Esophagus squamous epithelium (tissue), 5 donors: ENCODE measurements at places on chromosomes 2 and 18.

DNA sequence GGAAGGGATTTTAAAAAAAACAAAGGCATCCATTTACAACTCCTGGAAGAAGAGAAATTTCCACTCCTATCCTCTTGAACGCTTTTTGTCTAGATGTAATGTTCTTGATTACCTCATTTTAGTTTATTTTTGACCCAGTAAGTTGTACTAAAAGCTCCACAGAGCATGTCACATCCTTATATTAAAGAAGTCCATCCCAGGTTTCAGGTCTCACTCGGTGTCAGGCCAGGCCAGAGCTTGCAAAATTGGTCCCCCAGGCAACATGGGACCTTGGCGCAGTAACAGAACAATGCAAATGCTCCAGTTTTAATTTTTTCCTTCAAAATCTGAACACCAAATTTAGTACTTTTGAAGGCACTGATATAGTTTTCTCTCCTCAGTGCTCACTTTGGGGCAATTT lies 218.4 kb upstream of the REV1 start:
- DNase-seq = no peak

GRCh38 chr2:189024901-189025618 lies 50.9 kb downstream of the COL3A1 start:
- DNase-seq = no peak

DNA sequence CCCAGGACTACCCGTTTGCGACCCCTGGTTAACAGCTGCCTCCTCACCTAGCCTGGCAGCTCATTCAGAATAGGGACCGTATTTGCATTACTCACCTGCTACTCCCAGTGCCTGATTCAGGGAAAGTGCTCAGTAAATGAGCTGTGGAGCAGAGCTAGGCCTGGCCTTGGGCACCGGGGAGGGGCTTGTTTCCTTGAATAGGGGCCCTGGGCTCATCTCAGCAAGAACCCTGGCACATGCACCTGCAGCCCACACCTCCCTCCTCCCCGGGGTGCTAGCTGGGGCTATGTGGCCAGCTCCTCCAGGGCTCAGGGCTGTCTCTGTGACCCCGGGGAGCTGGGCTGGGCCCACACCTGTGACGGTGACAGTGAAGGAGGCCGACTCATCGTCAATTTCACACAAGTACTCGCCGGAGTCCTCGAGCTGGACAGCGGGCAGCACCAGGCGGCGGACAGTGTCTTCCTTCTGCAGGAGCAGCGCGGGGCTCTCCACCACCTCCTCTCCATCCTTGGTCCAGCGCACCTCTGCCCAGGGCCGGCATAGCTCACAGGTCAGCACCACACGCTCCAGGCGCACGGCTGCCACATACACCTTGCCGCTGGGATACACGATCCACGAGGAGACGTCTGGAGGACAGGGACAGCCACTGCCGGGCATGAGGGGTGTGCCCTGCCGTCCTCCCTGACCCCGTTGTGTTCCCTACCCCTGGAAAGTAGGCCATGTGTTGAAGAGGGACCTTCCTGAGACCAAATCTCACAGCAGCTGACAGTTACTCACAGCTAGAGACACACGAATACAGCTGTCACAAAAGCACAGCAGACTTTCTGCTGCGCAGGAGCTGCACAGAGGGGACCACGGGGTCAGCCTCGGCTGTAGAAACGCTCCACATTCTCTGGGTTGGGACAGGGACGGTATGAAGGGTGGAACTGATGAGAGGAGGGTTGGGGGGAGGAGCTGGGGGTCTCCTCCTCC lies 9.0 kb downstream of the OBSL1 start:
- no peak for DNase-seq

DNA sequence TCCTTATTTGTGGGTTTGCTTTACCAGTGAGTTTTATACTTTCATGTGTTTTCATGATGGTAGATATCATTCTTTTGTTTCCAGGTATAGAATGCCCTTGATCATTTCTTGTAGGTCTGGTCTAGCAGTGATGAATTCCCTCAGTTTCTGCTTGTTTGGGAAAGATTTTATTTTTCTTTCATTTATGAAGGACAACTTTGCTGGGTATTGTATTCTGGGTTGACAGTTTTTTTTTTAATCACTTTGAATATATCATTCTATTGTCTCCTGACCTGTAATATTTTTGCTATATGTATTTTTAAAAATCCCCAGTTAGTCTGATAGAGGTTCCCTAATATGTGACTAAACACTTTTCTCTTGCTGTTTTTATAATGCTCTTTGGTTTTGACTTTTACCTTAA lies 58.3 kb upstream of the GALNT3 start:
- no peak for DNase-seq

DNA sequence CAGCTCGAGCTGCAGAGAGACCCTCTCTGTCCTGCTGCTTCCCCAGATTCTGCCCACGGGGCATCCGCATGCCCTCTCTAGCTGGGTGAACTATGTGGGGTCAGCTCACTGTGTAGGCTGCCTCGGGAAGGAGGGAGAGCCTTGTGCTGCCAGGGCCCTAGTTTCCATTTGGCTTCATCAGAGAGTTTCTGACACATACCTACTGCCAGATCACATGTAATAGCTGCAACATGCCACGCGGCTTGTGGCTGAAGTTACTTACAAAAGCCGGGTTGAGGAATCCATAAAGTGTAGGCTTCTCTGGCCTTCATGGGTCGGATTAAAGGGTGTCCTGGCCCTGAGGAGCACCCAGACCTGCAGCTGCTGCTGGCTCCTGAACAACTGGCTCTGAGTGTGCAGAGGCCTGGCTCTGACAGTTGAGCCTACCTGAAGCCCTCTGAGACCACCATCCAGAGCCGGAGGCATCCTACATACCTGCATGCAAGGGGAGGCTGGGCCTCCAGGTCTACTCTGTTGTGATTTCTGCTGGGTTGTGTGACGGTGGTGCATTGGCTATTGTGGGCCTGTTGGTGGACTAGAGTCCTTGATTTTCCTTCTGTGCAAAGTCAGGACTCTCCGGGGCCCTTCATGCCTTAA lies 130.0 kb downstream of the SH3RF3 start:
- DNase-seq = no peak

- no peak for DNase-seq
Observed at GRCh38 chr2:178913049-178913441, 105.8 kb upstream of the TTN start.

GRCh38 chr2:71595569-71595968 lies 142.2 kb downstream of the DYSF start:
- DNase-seq = no peak

DNA sequence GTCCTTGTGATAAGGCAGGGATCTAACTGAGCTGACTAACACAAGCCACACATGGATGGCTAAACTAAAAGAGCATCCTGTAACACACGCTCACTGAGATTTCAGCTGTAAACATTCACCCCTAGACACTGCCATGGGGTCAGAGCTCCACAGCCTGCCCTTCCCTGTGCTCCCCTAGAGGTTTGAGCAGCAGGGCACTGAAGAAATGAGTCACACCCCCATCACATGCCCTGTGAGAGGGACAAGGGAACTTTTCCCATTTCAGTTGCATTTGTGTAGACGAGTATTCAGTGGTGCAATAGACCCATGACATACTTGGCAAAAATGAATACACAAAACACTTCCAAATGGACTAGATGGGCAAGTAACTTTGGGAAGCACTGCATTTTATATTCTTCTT lies 402.4 kb upstream of the LRRTM1 start:
- no peak for DNase-seq

- DNase-seq = no peak
Observed at GRCh38 chr2:102585847-102586404, 33.4 kb upstream of the SLC9A2 start.

DNA sequence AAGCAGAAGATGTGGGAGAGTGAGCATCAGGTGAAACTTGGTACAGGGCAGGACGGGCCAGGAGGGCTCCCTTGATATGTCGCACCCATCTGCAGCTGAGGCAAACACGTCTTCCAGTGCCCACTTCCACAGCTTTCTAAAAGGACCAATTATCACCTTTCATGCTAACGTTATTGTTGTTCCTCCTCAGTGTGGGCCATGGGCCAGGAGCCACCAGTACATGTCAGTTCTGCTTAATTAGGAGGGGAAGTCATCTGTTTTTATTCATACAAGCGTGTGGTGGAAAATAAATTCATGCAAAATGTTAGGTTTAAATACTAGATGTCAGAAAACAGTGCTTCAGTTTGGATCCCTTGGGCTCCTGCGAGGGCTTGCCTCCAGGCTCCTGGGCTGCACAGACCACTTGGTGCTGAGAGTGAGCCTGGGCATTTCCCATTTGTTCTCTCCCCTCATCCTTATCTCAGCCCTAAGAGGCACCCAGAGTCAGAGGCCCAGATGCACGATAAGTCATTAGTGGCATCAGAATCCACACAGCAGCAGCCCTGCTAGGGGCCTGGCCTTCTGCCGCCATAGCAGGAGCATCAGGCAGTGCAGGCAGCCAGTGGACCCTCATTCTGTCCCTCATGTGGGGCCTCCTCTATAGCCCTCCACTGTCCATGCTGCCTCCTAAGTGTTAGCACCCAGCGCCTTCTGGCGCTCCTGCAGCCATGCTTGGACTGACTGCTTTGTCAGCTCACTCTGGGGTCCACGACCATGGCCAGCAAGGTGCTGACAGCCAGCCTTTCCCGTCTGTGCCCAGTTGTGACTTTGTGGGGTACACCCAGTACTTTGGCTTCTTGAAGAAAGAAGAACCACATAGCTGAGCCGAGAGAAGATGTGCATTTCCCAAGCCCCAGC lies 539.8 kb upstream of the RAB6C start:
- DNase-seq = no peak

DNA sequence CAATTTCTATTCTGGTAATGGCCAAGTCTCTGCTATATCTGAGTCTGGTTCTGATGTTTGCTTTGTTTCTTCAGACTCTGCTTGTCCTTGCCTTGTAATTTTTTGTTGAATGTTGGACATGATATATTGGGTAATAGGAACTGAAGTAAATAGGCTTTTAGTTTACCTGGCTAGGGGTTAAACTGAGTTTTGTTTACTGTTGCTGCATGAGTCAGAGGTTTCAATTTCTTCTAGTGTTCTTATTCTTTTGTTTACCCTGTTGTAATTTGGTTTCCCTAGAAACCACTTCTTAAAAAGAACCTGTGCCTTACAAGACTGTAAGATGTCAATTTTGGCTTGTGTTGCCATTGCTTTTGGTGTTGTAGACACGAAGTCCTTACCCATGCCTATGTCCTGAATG lies 285.0 kb upstream of the KCNH7 start:
- DNase-seq = no peak

DNA sequence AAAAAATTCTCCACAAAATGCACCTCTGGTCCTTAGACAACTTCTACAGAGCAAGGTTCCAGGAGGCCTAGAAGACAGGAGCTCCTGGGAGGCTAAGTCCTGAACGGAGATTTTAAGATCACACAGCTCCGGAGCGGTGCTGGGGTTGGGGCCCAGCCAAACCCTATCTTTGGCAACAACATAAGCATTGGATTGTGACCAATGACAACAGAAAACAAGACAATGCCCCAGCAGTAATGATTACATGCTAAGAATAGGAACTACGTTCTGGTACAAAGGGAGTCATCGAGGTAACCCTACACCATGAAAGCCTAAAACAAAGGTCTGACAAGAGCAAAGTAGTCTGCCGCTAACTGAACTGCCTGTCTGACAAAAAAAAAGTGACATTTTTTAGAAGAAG lies 171.2 kb downstream of the CMPK2 start:
- no peak for DNase-seq

GRCh38 chr2:107088156-107088555 lies 202.2 kb upstream of the ST6GAL2 start:
- no peak for DNase-seq

DNA sequence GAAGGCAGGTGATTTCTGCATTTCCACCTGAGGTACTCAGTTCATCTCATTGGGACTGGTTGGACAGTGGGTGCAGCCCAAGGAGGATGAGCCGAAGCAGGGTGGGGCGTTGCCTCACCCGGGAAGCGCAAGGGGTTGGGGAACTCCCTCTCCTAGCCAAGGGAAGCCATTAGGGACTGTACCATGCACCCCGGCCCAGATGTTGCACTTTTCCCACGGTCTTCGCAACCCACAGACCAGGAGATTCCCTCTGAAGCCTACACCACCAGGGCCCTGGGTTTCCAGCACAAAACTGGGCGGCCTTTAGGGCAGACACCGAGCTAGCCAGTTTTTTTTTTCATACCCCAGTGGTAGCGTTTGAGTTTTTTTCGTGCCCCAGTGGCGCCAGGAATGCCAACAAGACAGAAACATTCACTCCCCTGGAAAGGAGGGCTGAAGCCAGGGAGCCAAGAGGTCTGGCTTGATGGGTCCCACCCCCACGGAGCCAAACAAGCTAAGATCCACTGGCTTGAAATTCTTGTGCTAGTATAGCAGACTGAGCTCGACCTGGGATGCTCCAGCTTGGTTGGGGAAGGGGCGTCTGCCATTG lies 75.9 kb upstream of the RANBP2 start:
- DNase-seq = no peak

GRCh38 chr18:65975536-65975935 lies 224.7 kb downstream of the CDH7 start:
- DNase-seq = no peak

- DNase-seq = no peak
Observed at GRCh38 chr2:30255466-30256408, 24.4 kb downstream of the LBH start.

- DNase-seq = no peak
Observed at GRCh38 chr2:81648370-81648769, 1343.8 kb upstream of the LRRTM1 start.

GRCh38 chr2:3447789-3448317 lies 68.4 kb downstream of the TRAPPC12 start:
- DNase-seq = no peak

DNA sequence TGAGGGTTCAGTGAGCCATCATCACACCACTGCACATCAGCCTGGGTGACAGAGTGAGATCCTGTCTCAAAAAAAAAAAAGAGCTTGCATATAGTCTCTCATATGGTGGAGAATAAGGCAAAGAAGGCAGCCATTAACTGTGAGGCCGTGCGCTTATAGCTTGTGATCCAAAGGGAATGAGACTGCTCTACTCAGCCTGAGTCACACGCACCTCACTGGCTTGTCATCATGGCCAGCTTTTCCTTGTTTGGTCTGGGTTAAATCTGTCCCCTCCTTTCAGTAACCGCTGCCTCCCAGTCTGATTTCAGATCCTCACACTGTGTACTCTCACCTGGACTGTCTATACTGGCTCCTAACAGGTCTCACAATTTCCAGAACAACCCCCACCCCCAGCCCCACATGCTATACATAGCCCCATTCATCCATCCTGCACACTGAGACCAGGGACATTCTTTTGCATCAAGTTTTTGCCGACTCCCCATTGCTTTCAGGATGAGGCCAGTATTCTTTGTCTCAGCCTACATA lies 35.3 kb upstream of the ANKRD44 start:
- DNase-seq = no peak

- no peak for DNase-seq
Observed at GRCh38 chr2:127398239-127398590, 10.4 kb upstream of the MAP3K2 start.

DNA sequence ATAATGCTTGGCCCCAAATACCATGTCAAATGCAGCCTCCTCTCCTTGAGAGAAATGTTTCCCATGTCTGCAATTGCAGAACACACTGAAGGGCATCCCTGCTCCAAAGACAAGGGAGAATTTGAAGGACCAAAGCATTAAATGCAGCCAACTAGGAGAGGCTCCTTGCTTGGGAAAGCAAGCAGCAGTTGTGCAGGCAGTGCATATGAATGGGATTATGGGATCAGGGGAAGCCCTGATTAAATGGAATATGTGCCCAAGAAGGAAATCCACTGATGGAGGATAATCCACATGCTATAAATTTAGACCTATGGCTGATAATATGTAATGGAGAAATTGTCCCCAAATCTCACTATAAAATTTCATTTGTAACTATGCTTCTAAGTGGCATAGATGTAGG lies 116.1 kb downstream of the NCKAP5 start:
- no peak for DNase-seq
